ENCODE measurements at places on chromosomes 16 and 17.

DNA sequence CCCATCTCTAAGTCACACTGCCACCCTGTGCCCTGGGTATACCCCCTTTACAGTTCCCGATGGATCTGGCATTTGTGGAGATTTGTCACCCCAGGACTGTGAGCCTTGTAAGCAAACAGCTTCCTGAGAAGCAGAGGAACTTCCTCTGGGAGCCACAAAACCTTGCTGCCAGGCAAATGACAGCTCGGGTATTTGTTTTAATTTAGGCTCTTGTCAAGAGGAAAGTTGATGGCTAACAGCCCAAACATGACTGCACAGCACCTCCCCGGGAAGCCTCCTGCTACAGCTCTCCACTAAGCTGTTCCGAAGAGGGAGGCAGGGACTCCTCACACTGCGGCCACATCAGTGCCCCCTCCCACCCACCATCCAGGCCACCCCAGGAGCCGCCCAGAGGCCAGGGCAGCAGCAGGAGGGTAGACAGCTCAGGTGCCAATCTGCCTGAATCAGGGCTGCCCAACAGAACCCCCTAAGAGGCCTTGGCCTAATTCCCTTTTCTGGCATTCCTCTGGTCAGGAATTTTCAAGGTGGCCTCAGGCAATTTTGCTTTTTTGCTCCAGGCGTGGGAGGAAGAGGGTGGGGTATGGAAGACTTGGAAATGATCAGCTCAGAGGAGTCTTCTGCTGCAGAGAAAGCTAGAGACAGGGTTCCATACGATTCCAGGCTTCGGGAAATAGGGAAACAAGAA is 2.6 kb downstream of the ABR start:
- DNase-seq = no peak

- no peak for DNase-seq
Measured at GRCh38 chr17:28319598-28319935, 567 bp downstream of the TMEM97 start.

DNA sequence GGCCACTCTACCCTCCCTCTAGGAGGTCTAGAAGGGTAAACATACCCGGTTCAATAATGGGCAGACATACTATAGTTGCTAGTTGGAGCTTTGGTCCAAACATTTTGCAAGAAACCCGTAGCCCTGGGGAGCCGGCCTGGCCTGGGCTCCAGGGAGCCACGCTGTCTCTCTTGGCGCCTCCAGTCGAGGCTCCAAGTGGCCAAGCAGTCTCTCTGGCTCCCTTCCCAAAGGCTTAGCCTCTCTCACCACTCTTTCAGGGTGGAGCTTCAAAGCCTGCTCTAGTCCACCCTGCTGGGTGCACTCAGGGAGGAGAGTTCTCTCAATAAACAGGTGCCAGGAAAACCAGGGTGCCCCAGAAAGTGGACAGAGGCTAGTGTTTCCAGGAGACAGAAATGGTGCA is 32.2 kb downstream of the RCVRN start:
- DNase-seq = no peak

DNA sequence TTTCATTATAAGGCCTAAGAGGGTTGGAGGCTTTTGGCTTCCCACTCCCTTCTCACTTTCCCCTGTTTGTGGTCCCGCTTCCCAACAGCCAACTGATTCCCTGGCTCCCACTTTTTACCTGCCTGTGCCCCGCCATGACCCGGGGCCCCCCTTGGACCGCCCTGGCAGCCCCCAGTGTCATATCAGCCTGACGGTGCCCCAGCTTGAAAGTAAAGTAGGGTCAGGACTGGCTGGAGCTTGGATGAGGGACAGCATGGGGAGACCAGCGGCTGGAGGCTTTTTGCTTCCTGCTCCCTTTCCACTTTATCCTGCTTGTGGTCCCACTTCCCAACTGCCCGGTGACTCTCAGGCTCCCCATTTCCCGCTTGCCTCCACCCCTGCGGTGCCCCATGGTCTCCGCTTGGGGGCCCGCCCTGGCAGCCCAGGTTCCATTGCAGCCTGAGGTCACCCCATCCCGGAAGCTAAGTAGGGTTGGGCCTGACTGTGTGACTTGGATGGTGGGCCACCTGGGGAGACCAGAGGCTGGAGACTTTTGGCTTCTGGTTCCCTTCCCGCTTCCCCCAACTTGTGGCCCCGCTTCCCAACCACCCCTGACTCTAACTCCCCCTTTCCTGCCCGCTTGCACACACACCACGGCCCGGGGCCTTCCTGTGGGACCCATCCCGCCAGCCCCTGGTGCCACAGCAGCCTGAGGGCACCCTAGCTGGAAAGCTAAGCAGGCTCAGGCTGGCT is 2274.7 kb downstream of the TP53TG3F start:
- no peak for DNase-seq

GRCh38 chr17:2122641-2123302 is 67.9 kb downstream of the HIC1 start:
- DNase-seq = peak; percentile 61

DNA sequence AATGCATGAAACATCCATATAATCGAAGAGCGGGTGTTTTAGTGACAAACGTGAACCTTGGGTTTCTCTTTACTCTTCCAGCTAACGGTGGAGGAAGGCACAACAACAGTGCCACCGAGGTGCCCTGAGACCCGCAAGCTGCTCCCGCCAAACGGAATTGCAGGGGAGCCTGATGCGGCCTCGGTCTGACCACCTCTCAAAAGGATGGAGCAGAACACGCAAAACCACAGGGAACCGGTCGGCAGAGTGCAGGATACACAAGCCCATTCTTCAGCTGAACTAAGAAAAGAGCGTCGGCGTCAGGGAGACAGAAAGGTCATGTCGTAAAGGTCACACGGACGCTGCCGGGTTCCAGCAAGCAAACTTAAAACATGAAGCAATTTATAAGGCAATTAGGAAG is 109.5 kb upstream of the ZNF750 start:
- DNase-seq = no peak

GRCh38 chr17:38697061-38697820 is 7.8 kb upstream of the MLLT6 start:
- DNase-seq = no peak

DNA sequence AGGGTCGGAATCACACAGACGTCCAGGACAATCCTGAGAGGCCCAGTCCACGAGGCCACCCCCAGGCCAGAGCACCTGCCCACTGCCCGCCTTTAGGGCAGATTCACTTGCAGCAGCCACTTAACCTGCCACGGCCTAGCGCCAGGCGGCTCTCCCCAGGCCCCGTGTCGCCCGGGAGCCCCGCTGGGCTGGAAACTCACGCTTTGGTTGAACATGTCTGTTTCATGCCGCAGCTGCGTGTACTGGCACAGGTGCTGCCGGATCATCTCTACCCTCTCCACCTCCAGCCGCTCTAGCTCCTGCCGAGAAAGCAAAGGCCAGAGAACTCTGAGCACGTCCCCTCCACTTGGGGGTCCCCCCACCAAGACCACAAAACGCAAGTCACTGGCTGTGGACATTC is 12.7 kb upstream of the RCVRN start:
- DNase-seq = no peak

GRCh38 chr16:53258809-53259208 is 175.5 kb upstream of the RBL2 start:
- no peak for DNase-seq

DNA sequence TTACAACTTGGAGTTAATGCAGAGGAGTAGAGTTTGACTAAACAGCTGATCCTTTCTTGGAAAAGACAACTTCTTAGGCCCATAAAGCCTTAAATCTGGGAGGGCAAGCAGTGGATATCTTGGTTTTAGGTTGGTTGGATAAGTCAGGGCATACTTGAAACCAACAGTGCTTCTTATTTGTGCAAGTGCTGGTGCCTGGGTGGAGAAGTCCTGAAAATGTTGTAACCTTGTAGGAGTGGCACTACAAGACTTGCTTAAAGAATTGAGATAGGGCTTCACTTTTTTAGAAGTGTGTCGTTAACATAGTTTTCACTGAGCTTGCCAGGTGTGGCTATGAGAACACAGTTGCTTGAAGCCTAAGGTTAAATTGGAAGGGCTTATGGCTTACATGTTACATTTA is 6.2 kb downstream of the MSI2 start:
- DNase-seq = no peak

DNA sequence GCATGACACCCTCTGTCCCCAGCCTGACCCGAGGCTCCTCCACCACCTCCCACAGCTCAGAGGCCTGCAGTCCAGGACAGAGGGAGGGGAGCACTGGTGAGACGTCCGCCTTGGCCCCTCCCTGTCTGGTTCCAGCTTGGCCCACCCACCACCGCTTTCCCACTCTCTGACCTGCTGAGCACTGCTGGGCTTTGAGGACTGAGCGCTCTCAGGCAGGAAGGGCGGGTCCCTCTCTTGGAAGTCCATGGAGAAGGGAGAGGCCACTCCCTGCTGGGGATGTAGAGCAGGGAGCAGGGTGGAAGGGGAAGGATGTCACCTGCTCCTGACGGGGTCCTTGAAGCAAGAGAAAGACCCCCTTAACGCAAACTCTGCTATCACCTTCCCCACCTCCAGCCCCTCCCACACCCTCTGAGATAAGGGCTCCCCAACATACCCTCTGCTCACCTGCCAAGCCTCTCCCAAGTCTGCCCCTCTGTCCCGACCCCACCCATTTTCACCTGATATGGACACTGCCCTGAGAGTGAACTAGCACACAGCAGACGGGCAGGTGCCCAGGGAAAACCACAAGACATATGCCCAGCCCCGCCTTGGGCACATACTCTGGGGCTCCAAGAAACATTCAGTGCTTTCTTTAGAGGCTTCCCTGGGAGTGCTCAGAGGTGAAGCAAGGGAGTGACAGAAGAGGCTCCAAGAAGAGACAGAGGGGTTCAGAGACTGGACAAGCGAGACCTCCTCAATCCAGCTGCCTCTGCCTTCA is 1.4 kb downstream of the OSBPL7 start:
- DNase-seq = no peak

GRCh38 chr16:1154887-1155331 is 2.0 kb downstream of the CACNA1H start:
- DNase-seq = no peak

- no peak for DNase-seq
Measured at GRCh38 chr17:58306131-58306951, 22.3 kb downstream of the TSPOAP1 start.

GRCh38 chr17:9932491-9932890 is 27.4 kb upstream of the RCVRN start:
- no peak for DNase-seq

GRCh38 chr16:2856686-2857450 is 1.1 kb downstream of the PRSS22 start:
- DNase-seq = no peak

DNA sequence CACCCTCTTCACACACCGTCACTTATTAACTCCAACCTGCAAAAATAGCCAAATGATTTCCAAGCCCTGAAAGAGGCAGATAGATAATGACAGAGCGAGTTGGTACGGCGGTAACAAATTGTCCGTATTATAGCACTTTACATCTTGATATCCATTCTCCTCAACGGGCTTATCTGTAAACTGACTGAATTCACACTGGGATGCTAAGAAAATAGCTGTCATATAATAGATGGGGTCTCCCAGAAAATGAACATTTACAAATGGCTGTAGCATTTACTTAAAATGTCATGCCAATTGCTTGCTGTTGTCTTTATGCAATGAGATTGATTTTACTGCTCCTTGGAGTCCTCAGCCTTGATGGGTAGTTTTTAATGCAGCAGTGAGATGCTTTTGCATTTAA is 225.8 kb upstream of the SDK2 start:
- DNase-seq = no peak

DNA sequence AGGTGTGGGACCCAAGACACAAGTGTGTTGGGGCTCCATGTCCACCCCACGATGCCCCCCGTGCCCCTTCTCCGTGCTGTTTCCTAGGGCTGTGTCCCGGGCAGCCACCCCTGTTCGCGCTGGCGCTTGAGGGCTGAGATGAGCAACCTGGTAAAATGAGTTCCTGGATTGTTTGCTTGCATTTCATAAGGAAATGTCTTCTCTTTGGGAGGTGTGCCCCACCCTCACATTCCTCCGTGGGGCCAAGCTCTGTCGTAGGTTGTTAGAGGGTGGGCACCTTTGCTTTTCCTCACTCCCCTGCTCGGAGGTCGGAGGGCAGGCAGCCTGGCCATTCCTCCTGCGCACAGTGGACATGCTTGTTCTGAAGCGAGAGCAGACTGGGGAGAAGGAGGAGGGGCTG is 171.3 kb upstream of the CHMP6 start:
- no peak for DNase-seq

GRCh38 chr17:77834170-77835115 is 124.1 kb upstream of the TNRC6C start:
- DNase-seq = no peak

DNA sequence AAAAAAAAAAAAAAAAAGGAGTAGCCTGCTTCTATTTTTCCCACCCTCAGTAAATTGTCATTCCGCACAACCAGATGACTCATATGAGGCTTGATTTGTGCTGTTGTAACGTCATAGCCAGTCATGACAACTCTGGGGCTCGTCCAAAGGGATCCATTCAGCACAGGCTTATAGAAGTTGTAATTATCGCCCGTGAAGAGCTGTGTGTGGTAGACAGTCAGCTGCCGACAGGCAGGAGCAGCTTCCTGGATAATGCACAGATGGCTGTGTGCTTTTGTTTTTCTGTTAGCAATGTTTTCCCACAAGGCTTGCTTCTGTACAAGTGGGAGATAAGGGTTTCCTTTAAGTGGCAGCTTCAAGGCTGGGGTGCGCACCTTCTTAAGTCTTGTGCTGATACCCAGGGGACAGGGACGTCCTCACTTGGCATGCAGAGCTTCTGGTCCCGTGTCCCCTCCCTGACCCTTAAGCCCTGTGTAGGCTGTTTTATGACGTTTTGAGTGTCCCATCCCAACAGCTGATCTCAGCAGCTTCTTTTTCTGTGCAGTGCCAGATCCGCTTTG is 26.0 kb downstream of the SNX29 start:
- DNase-seq = no peak

DNA sequence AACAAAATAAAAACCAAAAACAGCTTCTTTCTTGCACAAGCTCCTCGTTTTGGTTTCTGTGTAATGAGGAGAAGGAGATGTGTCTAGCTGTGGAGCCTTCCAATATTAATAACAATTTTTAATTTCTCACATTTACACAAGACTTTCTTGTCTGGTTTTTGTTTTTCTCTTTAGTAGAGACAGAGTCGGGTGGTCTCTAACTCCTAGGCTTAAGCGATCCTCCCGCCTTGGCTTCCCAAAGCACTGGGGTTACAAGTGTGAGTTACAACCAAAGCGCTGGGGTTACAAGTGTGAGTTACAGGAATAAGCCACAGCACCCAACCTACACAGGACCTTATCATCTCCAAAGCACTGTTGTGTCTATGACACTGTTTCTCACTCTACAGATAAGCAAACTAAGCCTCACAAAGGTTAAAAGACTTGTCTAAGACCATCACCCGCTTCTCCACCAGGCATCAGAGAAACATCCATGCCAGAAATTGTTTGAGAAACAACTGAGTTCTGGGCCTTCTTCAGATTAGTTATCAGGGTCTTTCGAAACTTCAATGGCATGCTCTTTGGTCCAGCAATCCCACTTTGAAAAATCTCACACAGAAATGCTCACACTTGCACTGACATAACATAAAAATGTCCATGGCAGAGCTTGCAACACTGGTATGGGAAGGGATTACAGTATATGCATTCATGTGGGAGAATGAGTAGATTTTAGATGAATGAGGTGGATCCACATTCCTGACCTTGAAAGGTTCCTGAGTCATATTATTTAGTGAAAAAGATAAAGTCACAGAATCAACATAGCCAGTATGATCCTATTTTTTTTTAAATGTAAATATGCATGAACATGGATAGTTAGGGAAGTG is 3.9 kb downstream of the ABAT start:
- no peak for DNase-seq
